ENCODE measurements at places on chromosomes 16 and 17. TPM values are rescaled to one million over a fixed set of nuclear protein-coding genes. Genes with fewer than 3 reads are reported as not detected.

DNA sequence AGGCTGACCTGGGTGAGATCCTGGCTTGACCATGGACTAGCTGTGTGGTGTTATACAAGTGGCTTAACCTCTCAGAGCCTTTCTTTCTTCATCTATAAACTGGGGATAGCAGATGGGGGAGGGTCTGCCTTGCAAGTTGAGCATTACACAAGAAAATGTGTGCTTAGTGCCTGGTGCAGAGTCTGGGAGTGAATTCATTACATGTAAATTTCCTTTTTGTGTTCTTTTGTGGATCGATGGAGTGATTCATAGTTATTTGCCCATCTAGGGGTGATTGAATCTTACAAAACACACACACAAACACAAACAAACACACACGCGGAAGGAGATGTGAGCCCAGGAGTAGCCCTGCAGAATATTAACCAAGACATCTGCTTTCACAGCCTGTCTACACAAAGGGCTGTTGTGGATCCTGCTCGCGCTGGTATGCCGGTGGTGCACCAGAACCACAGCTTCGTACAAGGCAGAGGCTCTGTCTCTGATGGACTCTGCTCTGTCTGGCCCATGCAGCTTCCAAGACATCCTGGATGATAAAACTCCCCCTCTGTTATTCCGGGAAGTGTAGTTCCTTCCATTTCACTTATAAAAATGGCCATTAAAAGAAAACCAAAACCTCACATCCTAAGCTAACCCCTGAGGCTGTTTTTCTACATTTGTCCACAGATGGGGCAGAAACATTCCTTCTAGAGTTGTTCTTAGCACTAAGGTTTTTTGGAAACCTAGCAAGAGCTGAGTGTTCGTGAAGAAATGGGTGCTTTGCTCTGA, 86.1 kb downstream of the UTP18 start:
- DNase-seq: no peak

GRCh38 chr16:3141781-3142311, 7.0 kb downstream of the ZNF213 start:
- DNase-seq: no peak

DNA sequence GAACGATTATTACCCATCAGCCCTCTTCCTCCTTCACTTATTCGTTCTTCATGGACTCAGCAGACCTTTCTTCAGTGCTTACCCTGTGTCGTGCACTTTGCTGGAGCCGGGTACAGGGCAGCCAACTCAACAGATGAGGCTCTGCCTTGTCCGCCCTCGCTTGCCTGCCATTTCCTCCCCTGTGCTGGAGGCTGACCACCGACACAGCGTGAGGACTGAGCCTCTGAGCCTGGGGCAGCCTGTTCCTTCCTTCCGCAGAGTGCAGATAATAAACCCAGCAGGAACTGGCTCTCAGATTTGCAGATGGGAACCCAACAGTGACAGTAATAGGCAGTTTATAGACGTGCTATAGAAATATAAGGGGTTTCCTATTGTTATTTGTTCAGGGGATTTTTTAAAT, 7.0 kb upstream of the SLC39A11 start:
- DNase-seq: no peak

Gene CCL17
- polyA plus RNA-seq: not detected

Gene ODAD4
- 8.8 TPM for polyA plus RNA-seq

Gene ACSM3
- 73.2 TPM for polyA plus RNA-seq

Gene SLFN14
- polyA plus RNA-seq: 0.54 TPM

Gene GDPD3
- 15.6 TPM for polyA plus RNA-seq
